M059J (cell line): ENCODE measurements at places on chromosomes 13 and 19. TPM values are rescaled to one million over a fixed set of nuclear protein-coding genes. Genes with fewer than 3 reads are reported as not detected.

ZNF296 gene
- total RNA-seq, result not detected in 2 replicates

NTF4 gene
- total RNA-seq, result 0.67 TPM in 1 of 2 replicates, not detected in the other

CEACAM7 gene
- not detected in 2 replicates for total RNA-seq

NMRK2 gene
- not detected in 2 replicates for total RNA-seq

ADM5 gene
- total RNA-seq, result 0.20 and 0.34 TPM in 2 replicates

KISS1R gene
- not detected in 2 replicates for total RNA-seq

GPR18 gene
- not detected in 2 replicates for total RNA-seq

GRWD1 gene
- total RNA-seq, result 41.3 and 49.9 TPM in 2 replicates

PSG6 gene
- 0.79 and 0.89 TPM in 2 replicates for total RNA-seq

PGPEP1 gene
- total RNA-seq, result 10.3 and 13.5 TPM in 2 replicates

IGFL3 gene
- total RNA-seq, result not detected in 2 replicates

C19orf67 gene
- not detected in 2 replicates for total RNA-seq

KLK2 gene
- not detected in 2 replicates for total RNA-seq

LATS2 gene
- total RNA-seq, result 6.1 and 9.9 TPM in 2 replicates

MISP gene
- total RNA-seq, result 0.37 and 0.79 TPM in 2 replicates

ZNF835 gene
- total RNA-seq, result 0.49 and 0.71 TPM in 2 replicates

CYP4F22 gene
- not detected in 2 replicates for total RNA-seq
